PC-9 (cell line): ENCODE measurements at places on chromosomes 13 and 19. TPM values are rescaled to one million over a fixed set of nuclear protein-coding genes. Genes with fewer than 3 reads are reported as not detected.

- no peak for DNase-seq
Measured at GRCh38 chr19:17499648-17500446, 11.6 kb upstream of the PGLS start.

DNA sequence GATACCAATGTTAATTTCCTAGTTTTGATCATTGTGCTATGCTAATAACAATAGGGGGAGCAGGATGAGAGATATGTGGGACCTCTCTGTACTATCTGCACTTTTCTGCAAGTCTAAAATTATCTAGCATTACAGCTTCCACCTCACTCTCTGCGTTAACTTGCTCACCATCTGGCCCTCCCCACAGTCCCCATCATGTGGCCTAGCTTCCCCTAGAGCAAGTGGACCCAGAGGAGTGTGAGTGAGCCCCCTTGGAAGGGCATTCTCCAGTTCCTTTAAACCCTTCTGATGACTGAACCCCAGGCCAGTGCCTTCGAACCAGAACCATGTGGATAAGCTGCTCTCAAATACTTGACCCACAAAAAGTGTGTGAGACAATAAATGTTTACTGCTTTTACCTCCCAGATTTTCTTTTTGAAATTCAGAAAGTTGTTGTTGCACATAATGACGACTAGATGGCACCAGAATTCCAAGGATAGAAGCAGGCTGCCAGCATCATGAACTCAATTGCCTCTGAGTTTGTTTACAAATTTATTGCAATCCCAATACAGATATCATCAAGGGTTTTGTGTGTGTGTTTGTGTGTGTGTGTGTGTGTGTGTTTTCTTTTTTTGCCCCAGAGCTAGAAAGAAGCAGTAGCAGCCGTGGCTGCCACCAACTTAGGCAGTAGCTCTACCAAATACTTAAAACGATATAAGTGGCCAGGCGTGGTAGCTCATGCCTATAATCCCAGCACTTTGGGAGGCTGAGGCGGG is 49.0 kb upstream of the ZNF780A start:
- DNase-seq = peak; percentile 54

- no peak for DNase-seq
Measured at GRCh38 chr13:50467156-50468110, 376.1 kb downstream of the DLEU7 start.

DNA sequence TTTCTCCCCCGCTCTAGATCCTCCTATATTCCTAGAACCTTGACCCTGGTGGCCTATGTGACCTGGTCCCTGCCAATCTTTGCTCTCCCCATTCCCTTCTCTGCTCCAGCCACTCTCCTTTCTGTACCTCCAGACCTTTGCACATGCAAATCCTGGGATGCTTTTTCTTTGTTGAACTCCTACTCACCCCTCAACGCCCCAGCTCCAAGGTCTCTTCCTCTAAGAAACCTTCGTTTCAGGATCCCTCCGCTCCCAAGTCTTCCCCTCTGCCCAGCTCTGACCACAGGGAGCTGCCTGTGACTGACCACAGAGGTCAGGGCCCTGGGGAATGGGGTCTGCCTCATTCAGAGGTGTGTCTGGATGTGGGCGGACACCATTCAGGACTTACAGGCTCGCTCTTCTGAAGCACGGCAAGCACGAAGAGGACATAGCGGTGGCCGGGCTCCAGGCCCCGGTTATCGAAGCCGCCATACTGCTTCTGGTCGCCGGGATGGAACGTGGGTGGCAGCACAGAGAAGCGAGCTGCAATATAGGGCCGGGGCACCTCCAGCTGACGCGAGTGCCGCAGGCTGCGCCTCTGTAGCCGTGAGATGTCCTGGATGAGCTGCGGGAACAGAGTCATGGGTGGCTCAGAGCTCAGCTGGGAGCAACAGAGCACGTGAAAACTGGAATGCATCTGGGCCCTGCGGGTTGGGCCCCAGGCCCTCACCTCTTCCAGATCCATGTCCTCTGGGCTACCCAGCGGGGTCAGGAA is 120.9 kb downstream of the PTPRS start:
- DNase-seq = no peak

- no peak for DNase-seq
Measured at GRCh38 chr19:43681821-43682220, 11.9 kb upstream of the PLAUR start.

GRCh38 chr19:55146078-55146704 is 2.8 kb downstream of the TNNT1 start:
- peak; percentile 59 for DNase-seq

DNA sequence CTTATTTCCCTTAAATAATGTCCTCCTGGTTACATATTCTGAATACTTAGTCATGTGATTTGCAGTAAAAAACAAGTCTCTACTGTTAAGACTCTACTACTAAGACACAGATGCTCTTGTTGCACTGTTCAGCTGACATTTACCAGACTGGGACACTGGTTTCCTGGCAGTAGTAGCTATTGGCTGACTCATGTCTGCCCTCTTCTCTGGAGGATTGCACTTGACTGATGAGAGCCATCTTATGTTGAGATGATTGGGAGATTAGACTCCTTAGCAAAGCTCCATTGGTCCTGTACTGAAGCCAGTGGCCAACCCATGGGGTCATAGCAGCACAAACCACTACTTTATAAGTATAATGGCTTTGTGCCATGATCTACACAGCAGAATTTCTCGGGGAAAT is 1672.6 kb upstream of the PCDH20 start:
- no peak for DNase-seq

GRCh38 chr19:43902399-43902798 is 32.7 kb downstream of the ZNF45 start:
- no peak for DNase-seq

DNA sequence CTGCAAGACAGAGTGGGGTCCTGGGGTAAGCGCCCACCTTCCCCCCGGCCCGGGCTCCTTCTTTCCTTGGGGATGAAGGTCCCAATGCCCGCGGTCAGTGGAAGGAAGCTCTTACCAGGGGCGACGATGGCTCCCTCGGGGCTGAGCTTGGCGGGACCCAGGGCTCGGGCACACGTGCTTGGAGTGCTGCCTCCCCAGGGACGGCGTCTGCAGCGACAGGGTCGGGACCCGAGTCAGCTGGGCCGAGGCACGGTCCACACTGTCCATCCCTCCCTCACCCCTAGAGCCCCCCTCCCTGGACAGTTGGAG is 3.5 kb downstream of the JSRP1 start:
- no peak for DNase-seq

CCL25 gene
- total RNA-seq = not detected in 2 replicates

GRCh38 chr19:9839415-9839814 is 4.3 kb downstream of the PIN1 start:
- no peak for DNase-seq

DNA sequence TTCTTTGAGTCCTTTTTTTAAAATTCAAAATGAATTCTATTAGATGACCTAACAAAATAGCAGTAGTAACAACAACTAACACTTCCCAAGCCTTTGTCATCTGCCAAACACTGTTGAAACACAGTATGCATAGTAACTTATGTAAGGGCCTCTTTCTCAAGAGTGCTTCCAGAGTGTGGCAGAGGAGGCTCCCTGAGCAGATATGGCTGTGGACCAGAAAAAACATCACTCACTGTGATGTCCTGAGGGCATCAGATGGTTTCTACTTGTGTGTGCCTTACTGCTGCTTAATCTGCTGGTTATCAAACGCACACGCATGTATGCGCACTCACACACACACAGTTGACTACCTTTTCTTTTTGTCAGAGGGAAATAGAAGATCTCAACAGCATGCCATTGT is 110.8 kb downstream of the DLEU7 start:
- DNase-seq = peak; percentile 40

- no peak for DNase-seq
Measured at GRCh38 chr19:48755084-48755641, at the start of gene FGF21. Gene FGF21, plus strand, starts transcription at chr19:48755524. Its CDS starts 713 bp downstream, at chr19:48756237.

GRCh38 chr19:30419568-30420180 is 47.5 kb downstream of the ZNF536 start:
- no peak for DNase-seq

DNA sequence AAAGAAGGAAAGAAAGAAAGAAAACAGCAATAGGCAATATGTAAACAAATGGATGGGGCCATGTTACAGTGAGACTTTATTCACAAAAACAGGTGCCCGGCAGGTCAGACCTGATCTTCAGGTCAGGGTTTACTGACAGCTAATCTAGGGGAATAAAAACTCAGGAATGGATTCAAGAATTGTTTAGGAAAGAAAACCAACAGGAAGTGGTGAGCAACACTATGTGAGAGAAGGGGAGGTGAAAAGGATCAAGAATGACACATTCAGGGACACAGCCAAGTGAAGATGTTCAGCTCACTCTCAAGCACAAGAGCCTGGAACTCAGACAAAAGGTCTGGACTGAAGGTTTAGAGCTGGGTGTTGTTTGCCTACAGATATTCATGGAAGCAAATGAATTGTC is 244.5 kb downstream of the EFNB2 start:
- peak; percentile 62 for DNase-seq

GRCh38 chr13:21010621-21011020 is 50.8 kb downstream of the LATS2 start:
- no peak for DNase-seq

- DNase-seq = no peak
Measured at GRCh38 chr19:29966588-29967249, 24.7 kb downstream of the URI1 start.

TMEM59L gene
- total RNA-seq = 0.65 and 2.5 TPM in 2 replicates

CBARP gene
- total RNA-seq = 1.8 and 1.9 TPM in 2 replicates

- peak; percentile 99 for DNase-seq
Measured at GRCh38 chr19:47348819-47349795, at the start of gene DHX34. Gene DHX34, plus strand, starts transcription at chr19:47349315. Its CDS starts 3,716 bp downstream, at chr19:47353031.

PVR gene
- total RNA-seq = 50.8 and 52.1 TPM in 2 replicates

CDADC1 gene
- 12.4 and 12.9 TPM in 2 replicates for total RNA-seq

DNA sequence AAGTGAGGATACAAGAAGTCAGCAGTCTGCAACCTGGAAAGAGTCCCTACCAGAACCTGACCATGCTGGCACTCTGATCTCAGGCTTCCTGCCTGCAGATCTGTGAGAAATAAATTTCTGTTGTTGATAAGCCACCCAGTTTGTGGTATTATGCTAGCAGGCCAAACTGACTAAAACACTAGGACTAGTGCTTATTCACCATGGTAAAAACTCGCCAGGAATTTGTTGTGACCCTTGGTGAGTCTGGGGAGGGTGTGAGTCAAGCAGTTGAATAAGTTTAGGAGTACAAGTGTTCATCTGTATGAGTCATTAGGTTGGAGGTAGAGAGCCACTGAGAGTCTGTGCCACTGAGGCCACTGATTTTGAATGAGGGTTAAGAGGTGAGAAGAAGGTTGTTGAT is 3.6 kb downstream of the ZIK1 start:
- no peak for DNase-seq

ZNF382 gene
- 0.55 TPM in 1 of 2 replicates, not detected in the other for total RNA-seq

- no peak for DNase-seq
Measured at GRCh38 chr19:3673506-3674439, 26.5 kb downstream of the PIP5K1C start.

DNA sequence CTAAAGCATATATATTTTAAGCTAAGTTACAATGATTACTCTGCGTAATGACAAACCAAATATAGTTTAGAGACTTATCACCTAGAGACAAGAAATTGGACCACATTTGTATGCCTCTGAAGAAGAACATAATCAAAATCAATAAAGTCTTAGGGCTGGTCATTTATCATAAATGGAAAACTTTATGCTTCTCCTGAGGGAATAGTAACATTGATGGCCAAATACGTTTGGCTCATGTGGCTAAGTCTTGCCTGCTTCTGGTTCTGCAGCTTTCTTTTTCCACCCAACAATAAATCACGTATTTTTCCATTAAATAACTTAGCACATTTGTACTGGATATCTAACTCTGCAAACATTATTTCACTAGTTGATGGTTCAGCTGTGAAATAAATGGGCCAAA is 458.4 kb downstream of the SLITRK1 start:
- no peak for DNase-seq

- DNase-seq = no peak
Measured at GRCh38 chr13:28624707-28625432, 34.1 kb upstream of the POMP start.

DNA sequence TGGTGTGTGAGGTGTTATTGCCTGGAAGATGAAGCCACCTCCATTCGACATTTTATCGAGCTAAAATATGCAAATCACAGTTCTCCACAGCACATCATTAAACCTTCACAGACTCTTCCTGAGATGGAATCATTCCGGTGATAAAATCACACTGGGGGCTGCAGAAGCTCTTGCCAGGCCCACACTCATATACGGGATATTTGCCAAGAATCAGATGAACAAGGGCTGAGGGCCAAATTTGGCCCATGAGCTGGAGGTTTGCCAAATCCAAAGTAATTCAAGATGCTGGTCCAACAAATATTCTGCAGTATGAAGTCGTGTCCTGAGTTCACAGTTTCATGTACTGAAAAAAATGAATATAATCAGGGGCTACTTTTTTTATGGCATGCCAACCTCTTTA is 16.7 kb upstream of the RXFP2 start:
- no peak for DNase-seq

PEX11G gene
- total RNA-seq = 10.5 and 16.0 TPM in 2 replicates

ZNF266 gene
- total RNA-seq = 13.8 and 14.9 TPM in 2 replicates

MEIS3 gene
- 1.9 and 4.9 TPM in 2 replicates for total RNA-seq

NUP58 gene
- 50.6 and 55.1 TPM in 2 replicates for total RNA-seq

WDR18 gene
- total RNA-seq = 61.5 and 95.3 TPM in 2 replicates

GRCh38 chr13:104320446-104320845 is 1254.2 kb upstream of the SLC10A2 start:
- no peak for DNase-seq

- no peak for DNase-seq
Measured at GRCh38 chr13:32248801-32249200, 66.4 kb downstream of the ZAR1L start.

- DNase-seq = no peak
Measured at GRCh38 chr19:18096258-18096657, 1.3 kb upstream of the MAST3 start.

TNFSF13B gene
- total RNA-seq = 2.0 and 4.4 TPM in 2 replicates

PSG11 gene
- total RNA-seq = not detected in 2 replicates

GRCh38 chr13:44435142-44435918 is 61.7 kb downstream of the SERP2 start:
- DNase-seq = peak; percentile 87

FCER2 gene
- total RNA-seq = not detected in 2 replicates

DNA sequence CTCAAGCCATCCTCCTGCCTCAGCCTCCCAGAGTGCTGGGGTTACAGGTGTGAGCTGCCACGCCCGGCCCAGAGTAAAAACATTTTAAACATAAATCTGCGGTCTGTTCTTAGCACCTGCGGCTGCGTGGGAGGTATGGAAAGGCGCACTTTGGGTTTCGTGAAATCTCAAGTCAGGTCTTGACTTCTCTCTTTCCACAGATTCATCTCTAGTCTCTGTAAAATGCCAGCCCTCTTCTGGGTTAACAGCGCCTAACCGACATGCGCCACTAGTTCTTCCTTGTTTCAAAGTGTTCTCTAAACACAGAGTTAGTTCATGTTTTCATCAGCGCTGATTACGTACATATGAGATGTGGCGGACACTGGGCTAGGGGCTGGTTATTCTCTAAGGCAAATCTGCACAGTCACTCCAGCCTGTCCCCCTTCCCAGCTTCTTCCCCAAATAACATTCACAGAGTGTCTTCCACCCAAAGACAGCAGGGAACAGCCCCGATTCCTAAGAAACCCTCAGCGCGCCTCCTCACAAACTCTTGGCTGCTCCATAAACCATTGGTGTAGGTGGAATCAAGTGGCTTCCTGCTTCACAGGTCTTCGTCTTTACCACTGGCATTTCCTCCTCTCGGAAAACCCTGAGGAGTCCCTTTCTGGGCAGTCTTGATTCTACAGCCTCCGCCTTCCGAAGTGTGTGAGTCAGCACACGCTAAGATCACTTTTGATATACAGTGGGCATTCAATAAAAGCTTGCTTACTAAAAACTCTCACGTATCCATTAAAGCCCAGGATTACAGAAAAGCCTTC is 1.4 kb downstream of the PARP4 start:
- peak; percentile 94 for DNase-seq
